Iris pigment epithelial cell (primary cell): ENCODE measurements at places on chromosomes 4 and X.
A peak's percentile ranks its signal among the peaks of the same experiment; 100 is the strongest.

GRCh38 chr4:125847518-125847917, 532.8 kb downstream of the FAT4 start:
- DNase-seq, result no peak

DNA sequence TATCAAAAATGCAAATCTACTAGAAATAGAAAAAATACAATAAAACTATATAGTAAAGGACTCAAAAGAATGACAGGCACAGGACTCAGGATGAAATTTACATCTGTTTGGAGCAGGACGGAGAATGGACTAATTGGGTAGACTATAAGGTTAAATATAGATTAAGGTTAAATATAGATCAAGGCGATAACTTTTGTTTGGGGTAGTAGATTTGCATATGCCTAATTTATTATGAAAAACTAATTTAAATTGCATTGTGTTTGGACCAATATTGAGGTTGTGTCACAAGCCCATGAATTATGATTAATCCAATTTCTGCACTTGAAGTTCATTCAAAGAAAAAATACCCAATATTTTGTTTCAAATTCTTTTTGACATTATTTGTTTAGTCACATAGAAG, 31.0 kb downstream of the MTHFD2L start:
- DNase-seq, result no peak

- DNase-seq, result no peak
These were observed 3.1 kb downstream of the UBL4A start for GRCh38 chrX:154483325-154483724.

DNA sequence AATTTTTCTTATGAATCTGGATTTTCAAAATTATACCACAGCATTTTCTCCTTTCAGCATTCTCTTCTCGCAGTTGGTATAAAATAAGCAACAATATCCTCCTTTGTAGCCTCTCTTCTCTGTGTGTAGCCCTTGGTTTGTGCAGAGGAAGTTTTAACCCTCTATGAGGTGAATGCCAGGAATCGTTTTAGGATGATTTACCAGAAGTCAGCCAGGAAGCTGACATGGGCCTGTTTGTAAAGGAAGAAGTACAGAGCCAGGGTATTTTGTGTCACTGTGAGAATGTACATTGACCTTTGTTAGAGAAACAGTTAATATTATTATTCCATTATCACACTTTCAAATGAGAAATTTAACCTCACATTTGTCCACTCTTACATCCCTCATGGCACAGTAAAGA, 88.9 kb upstream of the RPL34 start:
- DNase-seq, result no peak

- peak; percentile 99 for DNase-seq
These were observed 29.6 kb downstream of the PDGFC start for GRCh38 chr4:156941940-156942548.

DNA sequence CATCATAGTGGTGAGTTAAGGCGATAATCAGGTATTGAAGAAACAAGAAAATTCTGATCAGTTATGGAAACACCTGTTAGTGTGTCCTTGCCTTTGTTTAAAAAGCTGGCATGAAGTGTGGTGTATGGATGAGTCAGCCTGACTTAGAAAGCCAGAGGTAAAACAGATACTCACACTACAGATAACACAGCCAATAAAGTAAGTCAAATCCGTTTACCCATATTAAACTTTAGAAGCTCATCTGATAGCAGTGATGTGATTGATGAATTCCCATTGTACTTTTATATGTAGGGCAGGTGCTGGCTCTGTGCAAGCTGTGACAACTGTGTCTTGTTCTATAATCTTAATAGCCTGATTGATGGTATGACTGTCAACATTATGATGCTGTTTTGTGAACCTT, 1392.7 kb upstream of the IGFBP7 start:
- no peak for DNase-seq

GRCh38 chr4:1169691-1170096, 2.7 kb downstream of the SPON2 start:
- DNase-seq, result no peak

DNA sequence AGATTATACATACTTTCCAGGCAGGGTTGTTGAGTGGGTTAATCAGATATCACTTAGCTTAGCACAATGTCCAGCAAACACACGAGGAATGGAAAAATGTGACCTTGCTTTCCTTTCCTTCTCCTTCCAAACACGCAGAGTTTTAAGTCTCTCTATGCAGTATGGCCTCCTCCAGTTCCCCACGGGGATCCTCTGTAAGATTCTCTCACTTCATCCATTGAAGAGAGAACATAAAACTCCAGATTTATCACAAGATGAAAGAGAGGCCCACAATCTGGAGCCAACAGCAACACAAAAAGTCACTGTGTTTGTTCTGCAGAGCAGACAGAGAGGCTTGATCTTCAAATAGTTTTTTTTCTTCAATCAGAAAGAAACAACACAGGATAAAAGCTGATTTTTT, 336.8 kb upstream of the CLNK start:
- no peak for DNase-seq

- no peak for DNase-seq
These were observed 121.5 kb downstream of the ANK2 start for GRCh38 chr4:113170805-113171468.

GRCh38 chr4:181971973-181972372, 271.2 kb upstream of the TENM3 start:
- DNase-seq, result no peak

GRCh38 chrX:53268173-53268572, 13.2 kb downstream of the IQSEC2 start:
- no peak for DNase-seq

DNA sequence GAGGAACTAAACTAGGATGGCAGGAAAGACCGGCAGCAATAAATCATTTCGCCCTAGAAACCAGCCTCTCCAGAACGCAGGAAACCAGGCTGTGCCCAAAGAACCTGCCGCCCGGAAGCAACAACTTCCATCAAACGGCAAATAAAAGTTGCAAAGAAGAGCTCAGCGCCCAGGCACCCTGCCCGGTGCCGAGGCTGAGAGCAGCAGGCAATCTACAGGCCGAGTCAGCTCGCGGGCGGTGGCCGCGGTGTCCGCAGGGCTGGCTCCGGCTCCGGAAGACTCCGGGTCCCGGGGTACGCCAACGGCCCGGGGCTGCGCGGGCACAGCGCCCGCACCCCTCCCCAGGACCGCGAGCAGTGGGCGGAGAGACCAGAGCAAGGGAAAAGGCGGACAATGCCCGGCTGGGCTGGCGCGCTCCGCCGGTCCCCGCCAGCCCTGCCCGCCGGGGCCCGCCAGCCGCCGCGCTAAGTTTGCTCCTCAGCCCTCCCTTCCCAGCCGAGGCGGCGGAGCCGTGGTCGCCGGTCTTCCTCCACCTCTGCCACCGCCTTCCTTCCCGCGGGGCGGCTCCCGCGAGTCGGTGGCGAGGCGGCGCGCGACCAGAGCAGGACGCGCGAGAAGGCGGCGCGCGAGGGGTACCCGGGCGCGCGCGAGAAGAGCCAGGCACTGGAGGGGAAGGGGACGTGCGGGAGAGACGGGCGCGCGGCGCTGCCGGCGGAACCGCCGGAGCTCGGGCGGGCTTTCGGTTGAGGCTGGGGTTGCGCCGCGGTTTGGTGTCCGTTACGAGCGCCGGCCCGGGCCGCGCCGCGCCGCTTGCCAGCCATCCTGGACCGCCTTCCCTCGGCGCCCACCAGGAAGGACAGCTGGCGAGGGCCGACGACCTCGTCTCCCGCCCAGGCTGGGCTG, 733 bp downstream of the FRYL start:
- peak; percentile 66 for DNase-seq

GRCh38 chr4:84594724-84595123, 11.8 kb downstream of the CDS1 start:
- no peak for DNase-seq

DNA sequence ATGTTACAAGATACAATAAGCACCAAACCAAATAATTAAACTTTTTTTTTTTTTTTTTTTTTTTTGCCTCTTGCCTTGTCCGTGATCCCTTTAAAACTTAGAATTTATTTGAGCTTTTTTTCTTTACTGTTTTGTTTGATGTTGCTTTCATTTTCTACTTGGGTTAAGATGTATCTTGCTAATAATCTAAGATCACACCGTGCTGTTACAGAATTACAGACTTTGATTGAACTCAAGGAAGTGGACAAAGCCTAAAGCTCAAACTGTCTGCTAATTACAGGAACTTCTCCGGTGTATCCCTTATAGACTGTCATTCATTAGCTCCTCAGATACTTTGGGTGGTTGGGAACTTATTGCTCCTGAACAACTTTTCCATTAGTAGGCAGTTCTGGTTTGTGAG, 26.5 kb downstream of the STIM2 start:
- DNase-seq, result no peak

DNA sequence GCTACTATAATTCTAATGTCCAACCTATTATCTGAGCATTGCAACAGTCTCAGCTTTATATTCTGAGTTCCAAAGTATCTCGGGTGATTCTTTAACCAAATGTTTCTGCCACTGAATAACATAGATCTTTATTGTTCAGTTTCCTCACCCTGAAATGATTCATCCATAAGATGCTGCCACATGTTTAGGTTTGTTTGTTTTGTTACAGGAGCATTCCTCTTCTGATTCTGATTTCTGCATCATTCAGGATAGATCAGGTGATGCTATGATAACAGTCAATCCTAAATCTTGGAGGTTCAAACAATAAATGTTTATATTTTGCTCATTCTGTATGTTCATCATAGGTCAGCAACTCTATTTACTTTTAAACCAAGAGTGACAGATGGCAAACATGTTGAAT, 927.6 kb downstream of the PCDH7 start:
- DNase-seq, result no peak

DNA sequence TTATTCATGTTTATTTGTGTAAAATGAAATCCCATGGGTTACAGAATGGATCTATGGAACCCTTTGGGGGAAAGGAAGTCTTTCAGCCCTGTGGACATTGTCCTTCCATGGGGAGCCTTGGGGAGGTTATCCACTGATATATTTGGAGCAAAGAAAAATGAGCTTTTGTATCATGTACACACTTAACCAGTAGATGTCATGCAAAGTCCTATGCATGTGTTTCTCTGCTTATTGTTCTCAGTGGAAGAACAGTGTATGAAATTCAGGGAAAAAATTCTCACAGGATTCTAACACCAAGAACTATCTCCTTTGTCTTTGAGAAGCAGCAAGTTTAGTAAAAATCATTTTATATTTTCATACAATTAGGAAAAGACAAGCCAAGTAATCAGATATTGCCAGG, 105.3 kb downstream of the DTHD1 start:
- no peak for DNase-seq

GRCh38 chr4:71709961-71710360, 73.9 kb downstream of the GC start:
- DNase-seq, result peak; percentile 1

DNA sequence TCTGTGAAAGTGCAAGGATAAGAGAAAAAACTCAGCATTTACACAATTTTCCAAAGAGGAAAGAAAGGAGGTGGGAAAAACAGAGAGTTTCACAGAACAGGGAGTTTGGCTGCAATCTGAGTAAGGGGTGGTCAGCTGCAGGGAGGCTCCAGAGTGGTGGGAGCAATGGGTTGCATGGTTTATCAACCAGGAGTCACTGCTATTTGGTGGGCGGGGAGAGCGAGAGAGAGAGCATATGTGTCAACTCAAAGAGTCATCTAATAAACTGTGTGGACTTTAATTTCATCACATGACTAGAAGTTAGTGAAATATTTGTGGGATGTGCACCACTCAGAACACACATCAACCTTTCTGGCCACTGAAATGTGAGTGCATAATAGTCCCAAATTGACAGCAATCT, 94.6 kb downstream of the FAM13A start:
- DNase-seq, result no peak

DNA sequence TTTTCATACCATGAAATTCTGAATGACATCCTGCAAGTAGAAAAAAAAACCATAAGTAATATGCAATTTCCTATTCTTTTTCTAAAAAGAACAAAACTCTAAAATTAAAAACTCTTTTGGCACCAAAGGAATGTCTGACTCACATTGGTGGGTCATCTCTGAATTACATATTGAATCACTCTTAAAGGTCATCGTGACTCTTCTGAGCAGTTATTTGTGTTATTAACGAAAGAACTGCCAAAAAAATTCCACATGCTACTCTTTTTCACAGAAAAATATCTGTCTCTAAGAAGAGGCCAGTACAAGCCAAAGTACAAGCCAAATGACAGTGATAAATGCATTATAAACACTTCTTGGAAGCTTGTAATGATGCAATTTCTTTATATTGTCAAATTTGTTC, 282.2 kb downstream of the GUCY2F start:
- peak; percentile 17 for DNase-seq

DNA sequence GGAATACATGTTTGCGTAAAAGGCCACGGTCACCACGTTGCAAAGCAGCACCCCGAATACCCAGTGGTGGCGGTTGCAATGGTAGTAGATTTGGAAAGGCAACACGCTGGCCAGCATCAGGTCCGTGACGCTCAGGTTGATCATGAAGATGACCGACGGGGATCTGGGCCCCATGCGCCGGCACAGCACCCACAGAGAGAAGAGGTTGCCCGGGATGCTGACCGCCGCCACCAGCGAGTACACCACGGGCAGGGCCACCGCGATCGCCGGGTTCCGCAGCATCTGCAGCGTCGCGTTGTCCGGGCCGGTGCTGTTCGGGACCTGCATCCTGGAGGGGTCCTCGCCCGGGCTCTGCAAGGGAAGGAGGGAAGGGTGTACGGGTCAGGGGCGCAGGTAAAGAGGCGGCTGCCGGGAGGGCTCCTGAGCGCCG, 13.5 kb upstream of the ASMTL start:
- DNase-seq, result no peak

- DNase-seq, result no peak
These were observed 12.1 kb upstream of the TENM3 start for GRCh38 chr4:182231080-182231479.

- peak; percentile 18 for DNase-seq
These were observed 200.6 kb downstream of the MAPK10 start for GRCh38 chr4:86159216-86159615.

GRCh38 chrX:95703696-95704095, 980.9 kb upstream of the DIAPH2 start:
- DNase-seq, result peak; percentile 1

GRCh38 chr4:47719576-47719975, 118.3 kb downstream of the CORIN start:
- DNase-seq, result no peak

- DNase-seq, result no peak
These were observed 828 bp upstream of the BBS12 start for GRCh38 chr4:122731676-122732075.

DNA sequence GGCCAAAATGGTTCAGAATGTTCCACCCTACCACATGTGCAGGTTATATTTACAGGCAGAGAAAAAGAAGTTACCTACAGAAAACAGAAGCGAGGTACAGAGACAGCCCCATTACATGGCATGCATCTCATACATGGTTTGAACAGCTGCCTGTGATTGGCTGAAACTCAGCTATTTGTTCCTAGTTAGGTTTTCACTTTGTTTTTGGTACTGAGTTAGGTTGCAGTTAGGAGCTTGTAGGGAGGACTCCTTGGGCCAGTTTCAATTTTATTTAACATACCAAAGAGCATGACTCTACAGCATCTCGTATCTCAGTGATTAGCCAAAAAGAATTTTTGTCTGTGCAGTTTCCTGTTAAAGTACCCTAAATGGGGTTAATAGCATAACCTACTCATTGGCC, 392.0 kb downstream of the MAPK10 start:
- peak; percentile 27 for DNase-seq
